ENCODE measurements at places on chromosomes 3 and 15. TPM values are rescaled to one million over a fixed set of nuclear protein-coding genes. Genes with fewer than 3 reads are reported as not detected.

- no peak for DNase-seq
These were observed 401 bp downstream of the RAMAC start for GRCh38 chr15:82986442-82986780.

GRCh38 chr3:19644405-19644804 lies 289.6 kb downstream of the EFHB start:
- DNase-seq = no peak

GRCh38 chr3:195095704-195096036 lies 175.3 kb downstream of the XXYLT1 start:
- DNase-seq = peak; percentile 30

RASGRP1 gene
- 0.21 TPM for total RNA-seq

GOLGB1 gene
- total RNA-seq = 23.5 TPM
